ENCODE measurements at places on chromosomes 11 and 22.

- DNase-seq, result no peak
Observed at GRCh38 chr11:10480760-10481159, 25.7 kb downstream of the AMPD3 start.

GRCh38 chr11:68891351-68891948, 12.2 kb downstream of the MRPL21 start:
- no peak for DNase-seq

GRCh38 chr11:36672815-36673450, 74.9 kb upstream of the RAG2 start:
- no peak for DNase-seq

DNA sequence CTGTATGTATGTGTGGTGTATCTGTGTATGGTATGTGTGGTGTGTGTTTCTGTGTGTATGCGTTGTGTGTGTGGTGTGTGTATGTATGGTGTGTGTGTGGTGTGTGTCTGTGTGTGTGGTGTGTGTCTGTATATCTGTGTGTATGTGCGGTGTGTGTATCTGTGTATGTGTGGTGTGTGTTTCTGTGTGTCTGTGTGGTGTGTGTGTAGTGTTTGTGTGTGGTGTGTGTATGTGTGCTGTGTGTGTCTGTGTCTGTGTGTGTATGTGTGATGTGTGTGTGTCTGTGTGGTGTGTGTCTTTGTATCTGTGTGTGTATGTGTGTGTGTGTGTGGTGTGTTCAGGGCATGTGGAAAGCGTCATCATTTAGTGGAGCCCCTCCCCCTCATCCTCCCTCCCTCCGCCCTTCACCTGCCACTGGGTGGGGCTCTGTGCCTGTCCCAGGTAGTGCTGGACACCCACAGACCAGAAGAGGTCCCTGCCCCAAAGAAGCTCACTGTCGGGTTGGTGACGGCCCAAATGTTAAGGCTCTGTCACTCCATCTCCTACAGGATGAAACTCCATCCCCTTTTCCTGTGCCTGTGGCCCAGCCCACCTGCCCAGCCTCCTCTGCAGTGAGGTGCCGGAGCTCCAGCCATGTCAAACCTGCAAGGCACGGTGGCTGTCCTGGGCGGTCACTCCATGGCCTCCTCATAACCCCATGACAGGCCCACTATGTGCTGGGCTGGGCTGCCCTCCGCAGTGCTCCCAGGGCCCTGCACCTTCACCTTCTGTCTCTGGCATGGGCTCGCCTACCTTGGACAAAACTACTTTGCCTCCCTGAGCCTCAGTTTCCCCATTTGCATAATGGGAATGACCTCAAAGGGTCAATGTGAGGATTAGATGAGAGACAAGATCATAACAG, 23.4 kb upstream of the SHISAL1 start:
- DNase-seq, result no peak

GRCh38 chr11:65440831-65441499, 18.4 kb downstream of the NEAT1 start:
- no peak for DNase-seq

Measured in activated CD4-positive, alpha-beta T cell treated with anti-CD3 and anti-CD28 coated beads for 1 hour (primary cell).